Activated naive CD4-positive, alpha-beta T cell (primary cell): ENCODE measurements at places on chromosomes 2 and 18.

DNA sequence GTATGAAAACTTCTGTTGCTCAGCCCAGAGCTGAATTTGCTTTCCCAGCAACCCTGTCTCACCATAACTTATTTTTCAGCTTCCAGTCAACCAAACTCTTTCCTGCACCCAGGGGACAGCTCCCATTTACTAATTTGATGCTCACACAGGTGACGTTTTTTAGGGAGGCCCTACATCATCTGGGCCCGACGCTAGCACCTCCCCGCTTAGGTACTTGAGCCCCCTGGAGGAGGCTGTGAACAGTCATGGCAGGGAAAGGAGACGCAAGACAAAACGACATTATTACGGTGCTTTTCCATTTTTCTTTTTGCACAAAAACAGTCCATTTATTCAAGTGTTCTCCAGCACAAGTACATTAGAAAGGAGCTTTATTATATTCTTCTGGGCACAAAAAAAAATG lies 59.2 kb upstream of the POMC start:
- no peak for DNase-seq

GRCh38 chr2:215717501-215718381 lies 281.9 kb upstream of the FN1 start:
- DNase-seq: no peak

DNA sequence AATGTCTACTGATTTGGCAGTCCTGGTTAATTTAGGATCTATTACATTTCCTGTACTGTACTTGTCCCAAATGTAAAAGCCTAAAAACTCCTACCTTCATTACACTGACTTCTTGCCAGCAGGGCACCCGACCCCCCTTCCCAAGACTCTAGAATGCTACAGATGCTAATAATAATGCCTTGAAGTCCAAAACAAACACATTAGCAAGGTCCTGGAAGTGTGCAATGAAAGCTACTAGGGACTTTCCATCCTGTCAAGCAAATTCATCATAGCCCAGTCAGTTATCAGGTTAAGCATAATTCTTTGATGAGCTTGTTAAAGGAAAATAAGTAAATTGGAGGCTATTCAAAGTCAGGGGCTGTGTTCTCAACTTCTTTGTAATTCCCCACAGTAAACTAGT lies 115.3 kb upstream of the RBBP8 start:
- DNase-seq: no peak

DNA sequence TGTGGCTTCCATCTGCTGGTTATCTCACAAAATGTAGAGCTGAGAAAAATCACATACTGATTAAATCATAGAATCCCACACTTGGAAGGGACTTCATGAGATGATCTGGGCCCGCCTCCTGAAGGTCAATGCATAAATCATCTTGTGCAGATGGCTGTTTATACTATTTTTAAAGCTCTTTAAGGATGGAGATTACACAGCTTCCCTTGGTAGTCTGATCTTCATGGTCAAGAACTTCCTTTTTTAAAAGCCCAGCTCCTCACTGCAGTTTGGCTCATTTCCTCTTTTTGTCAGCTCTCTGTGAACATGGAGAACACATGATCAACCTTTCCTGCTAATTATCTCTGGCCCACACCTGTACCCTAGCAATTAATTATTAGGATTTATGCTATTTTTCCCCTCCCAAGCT lies 25.9 kb downstream of the GCG start:
- no peak for DNase-seq

DNA sequence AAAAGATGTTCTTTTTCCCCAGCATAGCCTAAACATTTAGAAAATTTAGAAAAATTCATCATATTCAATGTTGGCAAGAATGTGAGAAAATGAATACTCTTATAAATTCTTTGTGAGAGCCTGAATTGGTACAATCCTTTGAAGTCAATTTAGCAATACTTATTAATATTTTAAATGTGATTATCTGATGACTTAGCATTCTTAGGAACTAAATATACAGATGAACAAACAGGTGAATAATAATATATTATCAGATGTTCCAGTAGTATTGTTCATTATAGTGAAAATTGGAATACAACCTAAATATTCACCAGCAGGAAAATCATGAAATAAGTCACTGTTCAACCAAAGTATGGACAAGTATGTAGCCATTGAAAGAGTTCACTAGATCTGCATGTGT lies 55.5 kb upstream of the MEIS1 start:
- no peak for DNase-seq

DNA sequence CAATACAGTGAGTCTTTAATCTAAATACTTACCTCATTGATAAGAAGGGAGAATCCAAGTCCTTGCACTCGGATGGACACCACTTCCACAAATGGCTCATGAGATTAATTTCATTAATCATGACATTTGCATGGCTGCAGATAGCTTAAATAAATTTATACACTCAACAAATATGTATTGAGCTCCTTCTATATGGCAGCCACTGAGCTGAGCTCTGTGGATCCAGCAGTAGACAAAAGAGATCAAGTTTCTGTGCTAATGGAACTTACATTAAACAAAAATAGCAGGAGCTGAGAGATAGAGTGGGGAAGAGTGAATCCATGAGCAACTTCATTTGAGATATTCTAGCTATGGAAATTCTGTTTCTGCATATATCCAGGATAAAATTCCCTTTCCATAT lies 44.4 kb downstream of the RAB27B start:
- DNase-seq: no peak

DNA sequence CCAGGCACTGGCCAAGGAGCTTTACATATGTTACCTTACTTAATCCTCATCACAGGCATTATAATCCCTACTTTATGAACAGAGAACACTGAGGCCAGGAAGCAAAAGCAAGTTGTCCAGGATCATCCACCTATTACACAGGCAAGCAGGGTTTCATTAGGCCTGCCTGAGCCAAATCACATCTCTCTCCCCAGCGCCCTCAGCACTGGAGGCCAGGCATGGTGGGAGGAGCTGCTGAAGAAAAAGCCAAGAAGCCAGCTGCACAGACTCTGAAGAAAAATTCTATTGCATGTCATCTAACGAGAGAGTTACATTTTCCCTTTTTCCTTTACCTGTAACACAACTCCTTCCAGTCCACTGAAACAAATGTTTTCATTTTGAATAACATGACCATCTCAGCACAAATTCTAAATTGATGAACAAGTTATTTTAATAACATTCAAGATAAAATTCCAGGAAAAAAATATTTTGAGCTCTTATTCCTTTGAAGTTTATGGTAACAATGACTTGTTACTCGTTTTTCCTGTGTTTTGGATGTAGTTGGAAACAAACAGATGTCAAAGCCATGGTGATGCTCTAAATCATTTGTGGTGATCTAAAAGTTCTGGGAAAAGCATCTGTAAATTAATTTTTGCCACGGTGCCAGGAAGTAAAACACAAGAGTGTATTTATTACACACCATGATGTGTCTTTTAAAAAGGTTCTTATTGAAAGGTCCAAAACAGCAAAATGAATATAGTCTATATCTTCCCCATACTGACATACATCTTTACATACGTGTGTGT lies 139.0 kb upstream of the ITGB6 start:
- no peak for DNase-seq

GRCh38 chr18:26465431-26465830 lies 82.9 kb downstream of the KCTD1 start:
- no peak for DNase-seq

DNA sequence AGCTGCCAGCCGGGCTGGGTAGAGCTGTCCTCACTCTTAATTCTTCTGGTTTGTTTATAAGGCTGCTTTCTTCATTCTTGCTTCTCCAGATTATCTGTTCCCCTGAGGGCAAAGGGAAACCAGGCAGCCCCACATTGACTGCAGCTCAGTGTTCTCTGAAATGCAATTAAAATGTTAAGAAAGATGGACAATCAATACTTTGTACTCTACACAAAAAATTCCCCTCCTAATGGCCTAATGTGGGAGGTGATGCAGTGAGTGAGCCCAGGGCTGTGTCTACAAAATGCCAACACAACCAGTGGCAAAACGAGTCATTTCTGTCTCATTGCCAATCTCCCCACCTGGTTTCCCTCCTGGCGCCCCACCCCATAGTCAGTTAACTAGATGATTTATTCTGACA lies 541.7 kb upstream of the RAB6C start:
- no peak for DNase-seq

DNA sequence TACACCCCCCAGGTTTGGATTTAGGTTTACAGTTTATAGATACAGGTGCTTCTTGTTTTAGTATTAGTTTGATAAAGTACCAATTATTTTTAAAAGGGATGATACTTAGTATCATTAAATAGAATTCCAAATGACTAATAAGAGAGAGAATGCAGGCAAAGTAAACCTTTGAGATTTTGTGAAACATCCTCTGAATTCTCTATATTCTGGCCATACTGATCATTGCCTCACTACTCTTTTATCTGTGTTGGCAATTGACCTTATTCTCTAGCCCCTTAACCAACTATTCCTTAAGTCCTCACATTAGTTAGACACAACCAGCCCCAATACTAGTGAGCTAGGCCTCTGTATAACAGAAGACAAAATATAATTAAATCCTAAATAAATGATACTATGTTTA lies 125.4 kb downstream of the COMMD1 start:
- no peak for DNase-seq

GRCh38 chr18:23912356-23912755 lies 102.2 kb upstream of the TTC39C start:
- no peak for DNase-seq

DNA sequence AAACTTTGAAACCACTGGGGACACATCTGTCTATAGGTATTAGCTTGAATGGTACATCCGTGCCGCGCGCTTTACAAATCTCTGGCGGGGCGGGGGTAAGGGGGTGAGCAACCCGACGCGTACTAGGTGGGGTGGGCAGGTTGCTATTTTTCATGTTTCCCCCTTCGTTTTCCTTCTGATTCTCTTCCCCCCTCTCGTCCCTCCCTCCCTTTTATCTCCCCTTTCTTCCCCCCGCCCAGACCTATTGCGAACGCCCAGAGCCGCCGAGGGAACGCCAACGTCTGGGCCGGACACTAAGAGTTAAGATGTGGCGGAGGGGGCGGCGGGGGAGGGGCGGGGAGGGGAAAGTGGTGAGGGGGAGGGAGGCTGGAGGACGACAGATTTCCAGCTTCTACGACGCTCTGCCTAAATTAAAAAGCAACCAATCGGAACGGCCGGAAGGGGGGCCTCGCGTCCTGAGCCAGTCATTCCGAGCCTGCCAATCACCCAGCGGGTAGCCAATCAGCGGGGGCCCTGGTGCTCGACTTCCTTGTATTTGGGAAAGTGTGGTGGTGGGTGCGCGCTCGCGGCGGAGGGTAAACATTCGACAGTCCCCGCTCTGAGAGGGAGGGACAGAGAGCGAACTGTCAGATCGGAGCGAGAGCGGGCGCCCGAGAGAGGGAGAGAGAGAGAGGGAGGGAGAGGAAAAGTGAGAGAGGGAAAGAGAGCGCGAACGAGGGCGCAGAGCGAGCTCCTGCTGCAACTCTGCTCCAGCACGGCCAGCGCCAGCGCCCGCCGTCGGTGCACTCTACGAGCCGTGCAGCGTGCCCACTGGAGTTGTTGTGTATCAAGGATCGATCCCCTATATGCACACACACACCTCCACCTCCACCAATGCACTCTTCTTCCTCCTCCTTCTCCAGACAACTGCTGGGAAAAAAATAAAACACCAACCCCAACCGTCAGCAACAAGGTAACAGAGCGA lies at the start of gene POU3F3:
TSS of gene POU3F3 (plus strand) at position 582 of the 964 bp plus-strand sequence. CDS start 1,396 bp downstream, outside the sequence.
- DNase-seq: no peak
